RPMI7951 (cell line): ENCODE measurements at places on chromosomes 2 and 18.

GRCh38 chr2:85588236-85588635, 4.0 kb downstream of the VAMP5 start:
- DNase-seq: no peak

DNA sequence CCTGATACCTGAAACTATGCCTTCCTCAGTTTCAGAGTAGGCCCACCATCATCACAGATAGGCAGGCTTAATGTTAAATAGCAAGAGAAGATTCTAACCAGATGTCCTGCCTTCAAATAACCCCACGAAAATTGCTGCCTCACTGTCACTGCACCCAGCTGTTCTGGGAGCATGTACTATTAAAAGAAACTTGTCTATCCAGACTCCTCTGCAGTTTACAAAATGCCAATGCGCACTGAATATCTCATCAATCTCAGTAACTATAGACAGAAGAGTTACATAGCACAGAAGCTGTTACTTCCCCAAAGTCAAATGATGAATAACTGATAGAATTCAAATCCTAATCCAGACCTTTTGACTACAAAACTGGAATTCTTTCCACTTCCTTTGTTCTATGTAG, 43.9 kb downstream of the WDR75 start:
- DNase-seq: no peak

DNA sequence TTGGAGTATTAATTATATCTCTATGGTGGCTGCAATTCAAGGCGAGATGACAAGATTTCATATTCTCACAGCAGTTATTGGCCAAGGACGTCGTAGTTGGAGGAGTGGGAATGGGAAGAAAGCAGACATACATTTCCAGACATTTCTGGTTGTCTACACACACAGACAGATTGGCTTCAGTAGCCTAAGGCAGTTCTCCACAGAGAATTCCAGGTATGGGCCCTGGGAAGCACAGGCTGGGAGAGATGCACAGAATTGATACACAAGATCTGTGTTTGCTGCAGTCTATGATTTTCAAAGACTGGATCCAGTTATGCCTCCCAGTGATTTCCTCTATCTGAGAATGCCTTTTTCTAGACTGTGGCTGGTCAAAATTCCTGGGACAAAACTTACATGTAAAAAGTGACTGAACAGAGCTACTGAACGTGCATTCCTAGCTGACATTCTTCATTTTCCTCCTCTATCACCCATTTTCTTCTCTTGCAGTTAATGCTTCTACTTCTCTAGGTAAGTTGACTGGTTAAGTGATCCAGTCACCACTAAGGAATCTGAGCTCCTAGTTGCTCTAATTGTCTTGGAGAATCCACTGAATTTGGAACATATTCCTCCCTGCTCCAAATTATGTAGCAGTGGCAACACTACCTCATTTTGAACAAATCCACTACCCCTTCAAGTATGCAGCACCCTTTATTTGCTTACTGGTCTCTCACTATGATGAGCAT, 386.7 kb upstream of the CDH7 start:
- no peak for DNase-seq

DNA sequence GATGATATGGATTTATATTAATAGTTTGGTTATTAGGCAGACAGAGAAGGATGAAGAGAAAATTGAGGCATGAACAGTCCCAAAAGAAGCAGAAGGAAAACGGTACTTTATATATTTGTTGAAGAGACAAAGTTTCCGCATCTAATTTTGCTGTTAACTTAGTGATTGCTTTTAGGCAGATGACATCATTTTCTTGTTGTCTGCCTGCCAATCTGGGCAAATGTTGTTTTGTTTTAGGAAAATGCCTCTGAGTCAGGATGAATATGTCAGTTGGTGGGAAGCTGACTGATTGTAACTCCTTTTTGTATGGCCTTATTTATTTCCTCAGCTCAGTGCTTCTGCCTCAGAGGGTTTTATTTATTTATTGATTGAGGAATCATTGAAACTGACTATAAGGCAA, 52.5 kb upstream of the CAVIN2 start:
- peak; percentile 85 for DNase-seq

DNA sequence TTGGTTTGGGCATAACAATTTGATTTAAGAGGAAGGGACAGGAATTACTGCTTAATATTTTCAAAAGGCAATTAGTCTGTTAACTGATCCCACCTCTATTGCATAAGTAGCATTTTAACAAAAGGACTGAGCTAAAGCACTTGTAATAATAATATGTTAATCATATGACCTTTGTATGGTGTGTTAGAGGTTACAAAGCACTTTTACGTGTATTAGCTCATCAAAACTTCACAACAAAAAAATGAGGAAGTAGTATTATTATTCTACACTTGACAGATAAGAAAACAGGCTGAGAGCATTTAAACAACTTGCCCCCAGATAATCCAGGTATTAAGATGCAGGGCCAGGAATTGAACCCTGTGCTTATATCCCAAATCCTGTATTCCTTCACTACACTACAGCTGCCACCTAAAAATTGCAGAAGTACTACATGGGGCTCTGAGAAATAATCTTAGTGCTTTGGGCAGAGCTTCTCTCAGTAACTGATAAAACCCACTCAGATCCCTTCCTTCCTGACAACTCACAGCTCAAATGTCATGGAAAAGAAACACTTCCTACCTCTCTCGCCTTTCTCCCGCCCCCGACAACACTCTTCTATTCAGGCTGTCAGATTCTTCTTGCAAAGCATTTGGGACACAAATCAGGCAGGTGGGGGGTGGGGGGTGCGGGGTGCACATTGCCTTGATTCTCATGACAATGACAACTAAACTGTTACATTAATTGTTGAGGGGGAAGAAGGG, 20.7 kb upstream of the KCTD1 start:
- DNase-seq: no peak

DNA sequence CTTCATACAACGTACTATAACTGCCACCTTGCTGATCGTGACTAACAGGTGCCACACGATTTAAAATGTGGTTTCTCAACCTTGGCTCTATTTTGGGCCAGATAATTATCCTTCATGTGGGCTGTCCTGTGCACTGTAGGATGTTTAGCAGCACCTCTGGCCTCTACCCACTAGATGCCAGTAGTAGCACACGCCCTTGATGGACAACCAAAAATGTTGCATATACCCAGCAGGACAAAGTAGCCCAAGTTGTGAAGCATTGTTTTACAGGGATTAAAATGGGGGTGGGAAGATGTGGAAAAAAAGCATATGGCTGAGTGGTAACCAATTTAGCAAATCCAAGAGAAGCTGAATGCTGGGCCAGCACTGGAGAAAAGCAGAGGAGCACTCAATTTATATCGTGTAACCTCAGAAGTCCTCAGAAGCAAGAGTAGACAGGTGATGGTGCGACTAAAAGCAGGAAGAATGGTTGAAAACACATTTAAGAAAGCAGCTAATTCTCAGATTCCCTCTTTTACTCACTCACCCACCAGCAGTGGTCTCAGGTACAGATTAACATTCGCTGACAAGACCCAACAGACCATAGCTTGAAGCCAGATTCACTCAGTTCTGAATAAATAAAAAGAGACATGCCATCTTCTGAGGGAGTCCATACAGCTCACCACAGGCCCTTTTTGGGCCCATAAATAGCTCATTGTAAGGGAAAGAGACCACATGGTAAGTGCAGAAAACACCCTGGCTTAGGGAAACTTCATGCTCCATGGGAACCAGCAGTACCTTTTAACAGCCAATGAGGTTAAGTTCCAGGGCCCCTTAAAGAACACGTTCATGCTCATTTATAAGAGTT, 50.6 kb downstream of the RAPH1 start:
- DNase-seq: peak; percentile 46

DNA sequence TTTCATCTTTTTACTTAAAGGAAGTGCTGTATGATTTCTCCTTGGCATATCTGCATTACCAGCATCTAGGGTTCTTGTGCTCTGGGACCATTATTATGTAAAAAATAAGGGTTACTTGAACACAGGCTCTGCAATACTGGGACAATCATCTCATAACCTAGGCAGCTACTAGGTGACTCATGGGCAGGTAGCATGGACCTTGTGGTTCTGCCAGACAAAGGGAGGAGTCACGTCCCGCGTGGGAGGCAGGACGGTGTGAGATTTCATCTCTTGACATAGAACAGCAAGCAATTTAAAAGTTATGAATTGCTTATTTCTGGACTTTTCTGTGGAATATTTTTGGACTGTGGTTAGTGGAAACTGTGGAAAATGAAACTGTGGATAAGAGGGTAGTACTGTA, 34.1 kb downstream of the ASAP2 start:
- DNase-seq: no peak

GRCh38 chr2:11004199-11004598, 92.5 kb downstream of the KCNF1 start:
- peak; percentile 54 for DNase-seq

DNA sequence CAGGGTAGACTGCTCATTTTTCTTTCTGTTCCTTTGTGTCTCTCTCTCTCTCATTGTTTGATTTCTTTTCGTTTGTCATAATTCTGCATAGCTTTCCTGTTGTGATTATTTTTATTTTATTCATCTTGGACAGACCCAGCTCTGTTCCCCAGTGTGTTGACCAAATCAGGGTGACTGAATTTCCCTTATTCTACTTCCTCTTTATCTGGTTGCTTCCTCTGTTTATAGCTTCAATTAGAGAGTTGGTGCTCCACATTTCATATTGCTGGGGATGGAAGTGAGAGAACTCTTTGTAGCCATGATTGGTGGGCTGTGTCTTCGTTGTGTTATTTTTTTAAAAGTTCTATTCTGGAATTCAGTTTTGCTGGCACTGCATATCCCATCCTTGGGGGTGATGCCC, 19.1 kb downstream of the PROKR1 start:
- no peak for DNase-seq

DNA sequence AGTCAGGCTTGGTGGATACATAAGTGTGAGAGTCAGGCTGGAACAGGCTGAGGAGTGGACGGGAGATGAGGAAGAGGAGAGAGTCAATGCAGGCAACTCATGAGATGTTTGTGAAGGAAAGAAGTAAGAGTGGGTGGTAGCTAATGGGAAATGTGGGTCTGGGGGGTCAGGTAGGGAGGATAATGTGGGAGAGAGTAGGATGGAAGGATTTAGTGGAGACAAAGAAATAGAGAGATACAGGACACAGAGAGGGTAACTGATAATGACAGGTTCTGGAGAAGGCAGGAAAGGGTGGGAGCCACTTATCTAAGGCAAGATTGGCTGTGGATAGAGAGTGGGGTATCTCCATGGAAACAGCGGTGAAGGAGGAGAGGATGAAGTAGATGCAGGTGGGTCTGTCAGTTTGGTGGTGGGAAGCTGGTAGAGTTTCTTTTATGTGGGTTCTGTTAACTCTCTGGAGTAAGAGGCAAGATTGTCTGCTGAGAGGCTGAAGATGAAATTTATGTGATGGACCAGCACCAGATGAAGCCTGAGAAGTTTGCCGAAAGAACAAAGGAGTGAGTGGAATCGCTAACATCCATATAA, 190.6 kb upstream of the SPRED2 start:
- no peak for DNase-seq

GRCh38 chr18:11962597-11962996, 18.7 kb upstream of the IMPA2 start:
- no peak for DNase-seq

DNA sequence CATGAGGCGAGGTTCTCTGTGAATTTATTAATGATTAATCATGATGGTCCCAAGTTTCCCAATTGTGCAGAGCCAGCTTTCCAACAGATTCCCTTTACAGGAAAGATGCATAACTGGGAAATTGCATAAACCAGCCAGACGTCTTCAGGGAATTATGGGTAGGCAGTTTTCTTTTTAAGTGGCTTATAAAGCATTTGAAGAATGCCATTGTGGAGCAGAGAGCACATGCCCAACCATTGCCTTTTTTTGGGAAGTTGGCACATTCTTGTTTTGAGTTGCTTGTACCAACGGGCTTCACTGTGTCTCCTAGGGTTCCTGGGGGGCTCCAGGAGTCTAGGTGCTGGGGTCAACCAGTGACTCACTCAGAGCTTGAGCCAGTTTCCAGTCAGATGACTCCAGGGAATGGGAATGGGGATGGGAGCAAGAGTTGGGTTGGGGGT, 231.7 kb upstream of the FOSL2 start:
- DNase-seq: peak; percentile 93

DNA sequence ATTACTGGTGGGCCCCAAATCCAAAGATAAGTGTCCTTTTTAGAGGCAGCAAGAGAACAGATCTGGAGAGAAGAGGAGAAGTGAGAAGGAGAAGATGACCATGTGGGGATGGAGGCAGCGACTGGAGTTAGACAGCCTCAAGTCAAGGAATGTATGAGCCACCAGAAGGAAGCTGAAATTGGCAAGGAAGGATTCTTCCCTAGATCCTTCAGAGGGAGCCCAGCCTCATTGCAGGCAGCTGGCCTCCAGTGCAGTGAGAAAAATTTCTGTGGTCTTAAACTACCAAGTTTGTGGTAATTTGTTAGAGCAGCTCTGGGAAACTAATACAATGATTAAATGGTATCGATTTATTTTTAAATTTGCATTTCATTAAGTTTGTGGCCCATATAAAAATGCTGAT, 167.9 kb downstream of the NCKAP5 start:
- DNase-seq: no peak
